RKO (cell line): ENCODE measurements at places on chromosomes 1 and 21.

DNA sequence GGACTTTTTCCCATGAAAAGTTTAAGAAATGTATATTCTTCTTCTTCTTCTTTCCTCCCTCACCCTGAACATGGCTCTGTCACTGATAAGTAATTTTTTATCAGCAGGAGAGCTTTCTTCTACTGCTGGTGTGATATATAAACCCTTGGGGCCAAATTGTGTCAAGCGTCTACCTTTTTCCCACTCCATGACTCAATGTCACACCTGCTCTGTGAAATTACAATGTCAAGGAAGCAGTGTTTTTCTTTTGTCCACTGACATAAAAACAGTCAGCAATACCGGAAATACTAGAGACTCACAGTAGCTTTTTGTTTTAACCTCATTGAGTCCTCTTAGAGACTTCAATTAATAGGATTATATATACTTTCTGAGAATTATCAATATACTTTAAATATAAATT is 416.2 kb upstream of the ADGRL4 start:
- DNase-seq: no peak

DNA sequence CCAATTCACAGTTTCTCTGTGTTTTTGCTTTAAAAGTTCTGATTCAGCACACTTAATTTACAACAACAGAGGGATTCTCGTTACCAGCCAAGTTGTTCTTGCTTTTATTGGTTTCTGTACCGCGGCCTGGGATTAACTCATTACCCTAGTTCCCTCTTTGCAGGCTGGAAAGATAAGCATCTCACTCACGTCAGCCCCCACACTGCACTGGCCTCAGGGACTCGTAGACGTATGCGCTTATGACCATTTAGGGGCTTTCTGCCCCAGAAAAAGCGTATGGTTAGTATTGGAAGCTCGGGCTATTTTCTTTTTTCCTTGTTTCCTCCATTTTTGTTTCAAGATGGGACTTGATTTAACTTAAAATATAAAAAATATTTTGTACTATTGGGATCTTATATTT is 76.0 kb downstream of the POFUT2 start:
- no peak for DNase-seq

DNA sequence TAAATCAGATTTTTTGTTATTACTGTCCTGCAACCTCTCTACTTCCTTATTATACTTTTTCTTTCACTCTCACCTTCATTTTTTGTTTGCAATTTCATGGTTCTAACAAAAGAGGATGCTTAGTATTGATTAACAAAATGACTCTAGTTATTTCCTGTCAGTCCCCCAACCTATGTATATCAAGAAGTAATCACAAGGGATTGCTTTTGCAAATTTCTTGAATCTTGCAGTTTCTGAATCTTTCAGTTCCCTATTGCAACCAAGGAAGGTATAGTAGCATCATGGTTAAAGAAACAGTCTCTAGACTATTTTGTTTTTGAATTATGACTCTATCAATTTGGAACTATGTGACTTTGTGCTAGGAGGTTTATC is 446.9 kb downstream of the NEGR1 start:
- DNase-seq: no peak

GRCh38 chr1:3534803-3535637 is 76.3 kb downstream of the MEGF6 start:
- DNase-seq: no peak

GRCh38 chr1:1243807-1244191 is 2.7 kb downstream of the C1QTNF12 start:
- no peak for DNase-seq
